Spinal cord (tissue), 10 donors: ENCODE measurements at places on chromosomes 6 and 20. TPM values are rescaled to one million over a fixed set of nuclear protein-coding genes. Genes with fewer than 3 reads are reported as not detected.

ZNF165 gene
- total RNA-seq = 1.7 TPM

ZDHHC14 gene
- total RNA-seq = 13.7 TPM

ATXN1 gene
- 39.6 TPM for total RNA-seq

SLC22A7 gene
- 0.28 TPM for total RNA-seq

GRCh38 chr6:74114428-74114827, 418.4 kb downstream of the CD109 start:
- no peak for DNase-seq

GRCh38 chr6:30066082-30066481, 916 bp upstream of the PPP1R11 start:
- DNase-seq = no peak

- no peak for DNase-seq
These were observed 220.2 kb upstream of the EXOC2 start for GRCh38 chr6:912871-913835.

GRCh38 chr20:12111431-12112088, 193.9 kb downstream of the BTBD3 start:
- DNase-seq = no peak

GRCh38 chr6:101454106-101454676, 60.7 kb downstream of the GRIK2 start:
- no peak for DNase-seq

GRCh38 chr20:57269148-57269984, 2.9 kb upstream of the BMP7 start:
- no peak for DNase-seq

GRCh38 chr20:1478566-1478965, 11.9 kb upstream of the NSFL1C start:
- no peak for DNase-seq

DNA sequence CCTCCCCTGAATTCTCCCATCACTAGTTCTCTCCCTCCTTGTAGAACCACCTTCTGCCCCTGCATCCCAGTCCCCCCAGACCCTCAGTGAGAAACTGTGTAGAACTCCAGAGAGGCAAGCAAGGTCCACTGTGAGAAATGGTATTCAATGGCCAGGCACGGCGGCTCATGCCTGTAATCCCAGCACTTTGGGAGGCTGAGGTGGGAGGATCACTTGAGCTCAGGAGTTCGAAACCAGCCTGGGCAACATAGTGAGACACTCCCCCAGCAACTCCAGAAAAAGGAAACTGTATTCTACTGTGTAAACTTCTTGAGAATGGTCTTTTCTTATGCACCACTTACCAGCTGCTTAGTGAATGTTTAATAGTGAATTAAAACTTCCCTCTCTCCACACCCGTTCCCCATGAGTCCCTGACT, 8.2 kb upstream of the CD83 start:
- DNase-seq = no peak

- DNase-seq = no peak
These were observed 104.9 kb downstream of the FOXO3 start for GRCh38 chr6:108665495-108666196.

DNA sequence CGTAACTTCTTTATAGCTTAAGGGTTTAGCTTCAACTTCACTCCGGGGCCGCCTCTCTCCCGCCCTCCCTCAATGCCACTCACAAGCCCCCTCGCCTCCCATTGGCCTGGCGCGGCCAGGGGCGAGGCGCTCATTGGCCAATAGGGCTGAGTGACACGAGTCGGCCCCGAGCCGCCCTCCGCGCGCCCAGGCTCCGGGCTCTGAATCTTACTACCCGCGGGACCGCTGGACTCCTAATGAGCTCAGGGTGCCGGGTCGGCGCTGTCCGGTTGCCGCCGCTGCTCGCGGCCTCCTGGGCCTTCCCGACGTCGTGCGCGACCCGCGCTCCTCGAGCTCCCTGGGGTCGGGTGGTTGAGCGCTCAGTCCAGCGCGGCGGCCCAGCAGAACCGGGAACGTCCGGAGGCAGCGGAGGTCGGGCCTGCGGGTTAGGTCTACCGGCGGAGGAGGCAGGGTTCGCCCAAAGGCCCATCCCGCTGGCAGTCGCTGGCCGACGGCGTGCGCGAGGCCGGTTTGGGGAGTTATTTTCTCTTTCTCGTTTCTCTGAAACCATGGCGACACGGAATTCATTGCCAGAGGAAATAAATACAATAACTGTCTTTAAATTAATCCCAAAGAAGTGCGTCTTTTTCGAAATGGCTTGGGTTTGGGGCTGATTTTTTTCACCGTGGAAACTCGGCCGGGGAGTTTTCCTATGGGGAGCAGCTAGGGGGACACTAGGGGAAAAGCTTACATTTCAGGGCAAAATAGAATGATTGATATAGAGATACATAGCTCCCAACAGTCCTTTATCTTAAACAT, at the start of gene SIM1:
Gene SIM1 (minus strand): TSS at position 19 of the 798 bp plus-strand sequence. CDS start 1,453 bp downstream, outside the sequence.
- no peak for DNase-seq

DNA sequence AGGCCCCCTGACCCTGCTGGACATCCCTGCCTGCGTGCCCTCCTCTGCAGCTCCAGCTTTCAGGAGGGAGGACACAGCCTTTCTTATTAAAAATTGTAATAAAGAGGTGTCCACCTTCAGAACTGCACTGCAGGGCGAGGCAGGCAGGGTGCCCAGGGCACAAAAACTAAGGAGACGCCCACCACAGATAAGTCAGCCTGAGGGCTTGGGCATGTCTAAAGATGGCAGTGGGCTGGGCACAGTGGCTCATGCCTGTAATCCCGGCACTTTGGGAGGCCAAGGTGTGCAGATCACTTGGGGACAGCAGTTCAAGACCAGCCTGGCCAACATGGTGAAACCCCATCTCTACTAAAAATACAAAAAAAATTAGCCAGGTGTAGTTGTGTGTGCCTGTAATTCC, 7.0 kb upstream of the C20orf144 start:
- DNase-seq = no peak
